CD4-positive, alpha-beta T cell treated with Interleukin-21 for 1 hour (primary cell): ENCODE measurements at places on chromosomes 6 and 20.
A peak's percentile ranks its signal among the peaks of the same experiment; 100 is the strongest.

DNA sequence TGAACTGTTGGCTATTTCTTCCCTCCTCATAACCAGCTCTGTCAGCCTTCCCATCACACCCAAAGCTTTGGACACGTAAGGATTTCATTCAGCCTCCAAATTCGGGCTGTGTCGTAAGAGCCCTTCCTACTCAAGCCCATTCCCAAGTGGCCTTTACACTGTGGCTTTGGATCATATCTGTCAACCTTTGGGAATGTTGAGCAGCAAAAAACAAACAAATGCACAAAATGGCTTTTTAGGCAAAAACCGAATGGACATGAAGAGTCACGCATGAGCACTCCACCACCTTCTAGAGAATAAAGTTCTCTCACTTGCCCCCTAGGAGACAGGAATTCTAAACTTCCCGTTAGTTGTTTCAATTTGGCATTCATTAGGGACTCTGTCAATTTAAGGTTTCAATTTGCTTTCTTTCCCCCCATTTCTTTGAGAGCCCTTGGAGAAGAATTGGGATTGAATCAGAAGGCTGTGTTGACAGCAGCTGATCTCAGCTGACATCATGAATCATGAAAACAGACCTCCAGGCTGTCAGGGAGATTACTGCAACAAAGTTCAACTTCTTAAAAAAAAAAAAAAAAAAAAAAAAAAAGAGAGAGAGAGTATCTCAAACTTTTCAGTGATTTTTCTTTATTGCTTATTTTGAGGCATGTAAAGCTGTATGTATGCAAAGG is 110.3 kb downstream of the BCAS1 start:
- DNase-seq: no peak

- no peak for DNase-seq
Observed at GRCh38 chr6:23533944-23534343, 592.1 kb upstream of the NRSN1 start.

- DNase-seq: no peak
Observed at GRCh38 chr20:19519466-19519865, 238.6 kb upstream of the RIN2 start.

GRCh38 chr6:9783567-9783966 is 631.3 kb downstream of the TFAP2A start:
- DNase-seq: no peak

DNA sequence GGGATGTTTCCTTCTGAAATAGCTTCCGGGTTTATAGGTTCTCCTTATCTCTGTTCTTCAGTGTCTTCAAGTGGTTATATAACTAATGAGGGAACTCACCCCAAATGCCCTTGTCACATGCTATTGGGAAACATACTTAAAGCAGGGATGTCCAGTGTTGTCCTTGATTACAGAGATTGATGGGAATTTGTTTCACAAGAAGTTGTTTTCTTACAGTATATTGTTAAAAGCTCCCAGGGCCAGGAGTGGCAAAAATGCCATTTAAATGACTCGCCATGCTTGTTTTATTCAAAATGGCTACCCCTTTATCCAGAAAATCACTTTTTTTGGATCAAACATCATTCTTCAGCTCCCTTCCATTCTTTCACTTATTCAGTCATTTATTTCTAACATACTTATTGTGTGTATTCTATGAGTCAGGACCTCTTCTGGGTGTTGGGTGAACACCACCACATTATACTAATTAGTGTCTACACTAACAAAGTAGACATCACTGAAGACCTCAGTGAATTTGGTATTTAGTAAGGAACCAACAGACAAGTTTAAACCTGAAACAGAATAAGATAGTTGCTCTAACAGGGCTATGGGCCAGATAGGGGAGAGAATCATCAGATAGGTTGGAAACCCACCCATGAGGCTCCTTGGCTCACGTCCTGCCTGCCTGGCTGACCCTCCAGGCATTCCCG is 791.1 kb downstream of the MAFB start:
- DNase-seq: no peak

DNA sequence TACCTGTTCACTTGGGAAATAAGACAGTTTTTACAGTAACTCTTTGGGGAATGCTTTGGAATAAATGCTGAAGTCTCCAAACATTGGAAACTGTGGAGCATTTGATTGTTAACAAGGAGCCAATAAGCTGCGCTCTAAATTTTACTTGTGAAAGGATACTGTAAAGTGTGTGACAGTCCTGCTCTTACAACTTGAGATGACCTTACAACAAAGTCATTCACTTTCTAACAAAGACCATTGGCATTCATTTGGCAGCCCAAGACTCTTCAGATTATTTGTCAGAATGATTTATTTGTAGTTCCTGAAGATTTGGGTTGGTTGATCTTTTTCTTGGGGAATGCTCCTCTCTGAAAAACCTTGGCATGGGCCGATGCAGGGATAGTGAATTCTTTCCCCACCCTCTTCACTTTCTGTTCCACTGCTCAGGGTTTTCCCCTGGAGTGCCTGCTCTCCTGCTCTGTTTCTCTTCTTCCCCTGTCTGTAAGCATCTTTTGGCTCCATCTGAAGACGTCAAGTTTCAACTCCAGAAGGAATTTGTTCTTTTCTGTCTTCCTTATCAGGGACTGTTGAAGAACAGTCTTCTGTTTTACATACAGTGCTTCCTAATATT is 116.4 kb downstream of the AKAP7 start:
- DNase-seq: no peak

- DNase-seq: no peak
Observed at GRCh38 chr6:122712448-122713137, 66.9 kb upstream of the FABP7 start.

- DNase-seq: no peak
Observed at GRCh38 chr6:144824018-144824417, 538.9 kb downstream of the UTRN start.

GRCh38 chr20:58243653-58244410 is 15.4 kb upstream of the ANKRD60 start:
- DNase-seq: no peak

DNA sequence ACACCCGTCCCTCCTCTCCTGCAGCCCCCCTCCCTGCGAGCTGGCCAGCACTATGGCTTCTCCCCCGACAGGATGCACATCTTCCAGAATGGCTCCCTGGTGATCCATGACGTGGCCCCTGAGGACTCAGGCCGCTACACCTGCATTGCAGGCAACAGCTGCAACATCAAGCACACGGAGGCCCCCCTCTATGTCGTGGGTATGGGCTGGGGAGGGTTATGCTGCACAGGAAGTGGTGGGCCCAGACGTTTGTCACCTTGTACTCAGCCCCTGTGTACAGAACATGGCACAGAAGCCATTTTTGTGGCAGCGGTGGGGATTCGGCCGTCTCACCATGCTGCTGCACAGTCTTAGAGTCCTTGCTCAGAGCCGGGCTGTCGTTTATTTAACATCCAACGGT is 29.0 kb upstream of the SRF start:
- DNase-seq: peak; percentile 34

DNA sequence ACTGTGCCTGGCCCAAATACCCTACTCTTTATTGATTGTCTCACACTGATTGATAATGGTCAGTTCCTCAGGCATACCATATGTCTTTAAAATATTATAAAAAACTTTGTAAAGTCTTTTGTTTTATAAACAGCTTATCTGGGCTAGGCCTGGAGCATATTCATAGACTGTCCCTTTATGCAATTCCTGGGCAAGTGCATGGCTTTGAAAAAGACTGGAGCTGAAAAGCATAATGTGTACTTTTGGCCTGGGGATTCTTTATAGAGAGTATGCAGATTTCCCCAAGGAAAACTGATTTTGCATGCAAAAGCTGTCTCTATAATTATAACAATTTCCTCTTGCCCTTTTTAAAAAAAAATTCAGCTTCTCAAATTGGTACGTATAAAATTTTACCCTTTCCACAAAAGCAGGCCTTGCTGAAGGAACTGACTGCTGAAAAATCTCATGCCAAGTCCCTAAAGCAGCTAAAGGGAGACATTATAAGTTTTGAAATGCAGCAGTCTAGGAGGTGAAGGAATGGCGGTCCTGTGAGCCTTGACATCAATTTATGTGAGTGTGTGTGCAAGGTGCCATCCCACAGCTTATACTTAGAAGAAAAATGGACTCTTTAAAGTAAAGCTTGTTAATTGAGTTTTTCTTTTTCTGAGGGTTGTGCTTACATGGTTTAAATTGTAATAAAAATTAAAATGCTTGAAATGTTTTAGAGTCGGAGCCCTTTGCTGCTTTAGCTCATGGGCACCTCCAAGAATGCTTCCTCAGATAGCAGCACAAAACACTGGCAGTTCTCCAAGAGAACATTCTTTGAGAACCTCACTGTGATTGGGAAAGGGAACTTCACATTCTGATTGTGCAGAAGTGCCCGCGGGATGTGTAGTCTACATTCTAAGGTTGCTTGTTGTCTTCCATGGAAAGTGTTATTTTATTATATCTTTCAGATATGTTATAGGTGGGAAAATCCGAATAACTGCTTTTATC is 43.9 kb downstream of the PLCB4 start:
- no peak for DNase-seq

DNA sequence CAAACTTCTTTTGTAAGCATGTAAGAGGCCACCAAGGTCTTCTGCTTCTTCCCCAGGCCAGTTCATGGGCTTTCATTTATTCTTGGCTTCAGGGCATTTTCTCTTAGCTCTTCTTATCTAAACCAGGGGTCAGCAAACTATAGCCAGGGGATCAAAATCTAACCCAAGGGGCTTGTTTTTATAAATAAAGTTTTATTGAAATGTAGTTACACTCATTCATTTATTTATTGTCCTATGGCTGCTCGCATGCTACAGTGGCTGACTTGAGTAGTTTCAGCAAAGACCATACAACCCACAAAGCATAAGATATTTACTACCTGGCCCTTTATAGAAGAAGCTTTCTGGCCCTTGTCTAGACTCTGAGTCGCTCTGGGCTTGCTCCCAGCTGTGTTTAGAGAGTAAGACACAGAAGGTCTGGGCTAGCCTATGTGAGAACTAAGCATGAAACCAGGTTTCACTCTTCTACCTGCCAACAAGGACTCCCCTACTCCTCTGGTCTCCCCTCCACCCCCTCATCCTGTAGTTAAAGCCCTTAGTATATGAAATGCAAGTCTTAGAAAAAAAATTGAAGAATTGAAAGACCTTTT is 43.2 kb downstream of the KHDC1L start:
- DNase-seq: no peak

DNA sequence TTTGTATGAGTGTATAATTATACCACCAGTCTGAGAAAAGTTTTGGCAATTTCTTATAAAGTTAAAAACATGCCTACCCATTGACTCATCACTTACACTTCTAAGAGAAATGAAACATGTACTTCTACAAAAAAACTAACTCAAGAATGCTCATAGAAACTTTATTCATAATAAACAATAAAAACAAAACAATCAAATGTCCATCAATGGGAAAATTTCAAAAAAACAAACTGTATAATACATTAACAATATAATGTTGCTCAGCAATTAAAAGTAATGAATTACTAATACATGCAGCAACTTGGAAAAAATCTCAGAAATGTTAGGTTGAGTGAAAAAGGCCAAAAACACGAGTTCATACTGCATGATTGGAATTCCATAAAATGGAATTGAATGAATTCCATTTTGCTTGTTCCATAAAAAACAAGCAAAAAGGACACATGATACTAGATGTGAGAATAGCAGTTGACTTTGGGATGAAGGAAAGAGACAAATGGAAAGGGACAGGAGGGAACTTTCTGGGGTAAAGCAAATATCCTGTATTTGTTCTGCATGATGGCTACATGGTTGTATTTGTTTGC is 726.6 kb downstream of the RFPL4B start:
- DNase-seq: no peak

DNA sequence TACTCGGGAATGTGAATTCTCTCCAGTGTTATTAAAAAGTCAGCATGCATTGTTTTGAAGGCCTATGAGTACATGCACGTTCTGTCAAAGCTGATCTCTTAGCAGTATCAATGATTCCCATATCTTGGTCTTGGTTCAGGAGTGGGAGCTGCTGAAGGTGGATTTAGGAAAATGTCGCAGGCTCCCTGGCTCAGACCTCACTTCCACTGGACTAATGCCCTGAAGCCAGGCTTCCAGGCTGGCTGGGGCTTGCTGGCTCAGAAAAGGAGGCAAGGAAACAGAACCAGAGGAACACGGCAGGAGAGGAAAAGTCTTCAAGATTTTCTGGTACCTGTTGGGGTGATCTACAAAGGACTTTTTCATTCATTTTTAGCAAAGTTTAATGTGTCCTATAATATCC is 81.6 kb downstream of the OLIG3 start:
- DNase-seq: no peak

- no peak for DNase-seq
Observed at GRCh38 chr6:121865811-121866210, 430.4 kb downstream of the GJA1 start.

DNA sequence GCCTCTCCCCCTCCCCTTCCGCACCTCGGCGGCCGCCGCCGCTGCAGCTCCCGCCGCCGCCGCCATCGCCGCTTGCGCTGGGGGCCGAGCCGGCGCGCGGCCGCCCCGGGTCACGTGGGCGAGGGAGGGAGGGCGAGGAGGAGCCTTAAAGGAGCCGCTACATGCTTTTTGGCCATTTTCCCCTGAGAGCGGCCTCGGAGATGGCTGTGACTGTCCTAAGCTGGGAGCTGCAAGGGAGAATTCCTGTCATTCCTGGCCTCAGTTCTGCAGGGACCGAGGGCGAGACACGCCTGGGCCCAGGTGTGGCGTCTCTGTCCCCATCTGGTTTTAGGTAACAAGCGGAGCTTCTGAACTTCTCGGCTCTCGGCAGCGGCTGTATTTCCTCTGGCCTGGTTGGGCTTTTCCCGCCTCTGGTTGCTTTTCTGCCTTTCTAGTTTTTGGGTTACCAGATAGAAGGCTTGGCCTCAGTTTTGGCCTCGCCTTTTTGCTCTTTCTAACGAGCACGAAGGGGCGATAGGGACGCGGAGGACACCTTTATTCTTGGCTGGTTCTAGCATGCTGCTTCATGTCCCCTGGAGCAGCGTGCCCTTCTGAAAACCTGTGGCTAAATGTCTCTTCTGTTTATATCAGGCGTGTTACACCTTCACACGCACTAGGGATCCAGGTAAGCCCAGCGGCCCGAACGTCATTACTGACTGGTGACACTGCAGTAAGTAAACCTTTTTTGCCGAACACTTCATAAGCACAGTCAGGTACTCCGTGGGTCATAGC is at the start of gene EHMT2:
TSS of gene EHMT2 (minus strand) at position 87 of the 771 bp plus-strand sequence. CDS start at position 66, 21 bp downstream.
- DNase-seq: peak; percentile 86

DNA sequence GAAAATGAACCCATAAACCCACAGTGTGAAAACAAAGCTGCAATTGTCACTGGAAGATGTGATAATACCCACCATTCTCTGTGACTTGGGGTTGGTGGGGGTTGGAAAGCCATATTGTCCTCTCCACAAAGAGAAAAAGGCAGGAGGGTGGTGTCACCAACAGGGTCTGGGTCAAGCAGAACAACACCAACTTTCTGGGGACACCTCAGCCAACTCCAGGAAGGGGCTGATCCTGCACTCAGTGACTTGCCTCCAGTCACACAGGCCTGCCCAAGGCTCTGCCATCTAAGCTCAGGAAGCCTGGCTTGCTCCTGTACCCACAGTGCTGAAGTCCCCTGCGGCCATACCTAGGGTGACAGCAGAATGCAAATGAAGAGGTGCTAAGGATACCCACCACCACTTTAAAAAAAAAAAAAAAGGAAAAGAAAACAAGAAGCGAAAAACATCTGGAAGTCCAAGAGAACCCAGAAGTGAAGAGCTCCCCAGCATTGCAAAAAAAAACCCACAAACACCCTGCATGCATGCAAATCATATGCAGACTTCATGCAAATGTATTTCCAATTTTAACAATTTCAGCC is 110.6 kb downstream of the PREX1 start:
- DNase-seq: no peak

- peak; percentile 25 for DNase-seq
Observed at GRCh38 chr6:77457720-77458349, 5.5 kb downstream of the HTR1B start.

- DNase-seq: no peak
Observed at GRCh38 chr6:137268911-137269310, 49.7 kb upstream of the IFNGR1 start.
